ENCODE measurements at places on chromosomes 2 and 18. TPM values are rescaled to one million over a fixed set of nuclear protein-coding genes. Genes with fewer than 3 reads are reported as not detected.

DNA sequence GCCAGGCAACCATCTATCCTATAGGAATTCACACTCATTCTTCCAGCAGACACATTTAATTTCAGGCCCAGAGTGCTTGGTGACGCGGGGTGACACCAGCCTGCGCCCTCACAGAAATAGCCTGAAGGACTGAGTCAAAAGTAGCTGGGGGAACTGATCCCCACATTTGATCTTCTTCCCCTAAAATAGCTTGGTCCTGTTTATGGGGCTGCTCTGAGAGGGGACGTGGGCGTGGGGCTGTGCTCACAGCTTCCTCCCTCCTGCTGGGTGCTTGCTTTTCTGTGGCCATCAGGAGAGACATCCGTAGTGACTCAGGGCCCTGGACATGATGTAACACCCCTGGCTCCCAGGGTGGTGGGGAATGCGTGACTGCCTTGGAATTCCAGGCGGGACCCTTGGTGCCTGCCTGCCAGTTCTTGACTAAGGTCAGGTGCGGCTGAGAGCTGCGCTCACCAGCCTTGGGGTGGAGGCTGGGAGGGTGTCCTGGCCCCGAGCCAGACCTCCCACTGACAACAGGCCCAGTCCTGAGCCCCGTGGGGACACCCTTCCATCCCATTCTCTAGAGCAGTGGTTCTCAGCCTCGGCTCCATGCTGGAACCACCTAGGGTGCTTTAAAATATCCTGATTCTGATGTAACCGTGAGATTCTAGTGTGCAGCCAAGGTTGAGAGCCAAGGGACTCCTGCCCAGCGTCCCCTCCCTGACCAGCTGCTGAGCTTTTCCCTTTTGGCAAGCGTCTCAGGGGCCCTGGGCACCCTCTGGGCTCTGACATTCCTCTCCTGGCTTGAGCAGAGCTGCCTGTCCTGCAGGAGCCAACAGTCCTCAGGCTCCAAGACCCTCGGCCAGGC, 47.4 kb upstream of the SMAD7 start:
- DNase-seq: peak; percentile 52

GRCh38 chr2:202043475-202043874, 9.8 kb downstream of the FZD7 start:
- DNase-seq: no peak

SLC66A2 gene
- 42.5 TPM for total RNA-seq

SCG2 gene
- 5.0 TPM for total RNA-seq

PROM2 gene
- total RNA-seq: 13.8 TPM

DNA sequence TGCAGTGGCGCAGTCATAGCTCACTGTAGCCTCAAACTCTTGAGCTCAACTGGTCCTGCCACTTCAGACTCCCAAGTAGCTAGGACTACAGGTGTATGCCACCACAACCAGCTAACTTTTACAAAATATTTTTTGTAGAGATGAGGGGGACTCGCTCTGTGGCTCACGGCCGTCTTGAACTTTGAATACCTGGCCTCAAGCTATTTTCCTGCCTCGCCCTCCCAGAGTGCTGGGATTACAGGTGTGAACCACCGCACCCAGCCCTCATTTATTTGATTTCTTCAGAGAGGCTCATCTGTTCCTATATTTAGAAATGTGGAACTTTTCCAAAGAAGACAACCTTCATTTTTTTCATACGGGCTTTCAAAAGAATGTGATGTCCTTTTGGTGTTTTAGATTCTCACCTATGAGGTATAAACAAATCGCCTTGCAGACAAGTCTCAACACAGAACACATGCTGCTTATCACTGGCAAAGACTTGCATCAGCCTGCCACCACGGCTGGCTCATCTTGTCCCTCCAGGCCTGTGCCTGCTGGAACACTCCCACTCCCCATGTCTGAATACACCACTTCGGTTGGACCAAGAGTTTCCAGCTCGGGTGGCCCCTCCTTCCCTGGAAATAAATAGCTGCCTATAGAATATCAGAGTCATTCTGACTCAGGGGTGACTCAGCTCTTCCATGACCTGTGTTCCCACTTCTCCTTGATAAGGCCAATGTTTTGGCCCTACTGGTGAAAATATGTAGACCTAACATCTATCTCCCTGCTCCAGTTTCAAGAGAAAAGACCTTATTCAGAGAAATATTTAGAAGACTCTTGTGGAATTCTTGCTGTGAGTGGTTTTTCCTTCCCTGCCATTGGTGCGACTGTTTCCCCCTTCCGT, 202.6 kb downstream of the TGIF1 start:
- DNase-seq: no peak

GRCh38 chr18:79164706-79165105, 95.5 kb downstream of the ATP9B start:
- DNase-seq: no peak

NPHP1 gene
- 9.4 TPM for total RNA-seq

- no peak for DNase-seq
Observed at GRCh38 chr2:174195253-174195652, 53.1 kb downstream of the OLA1 start.

DNA sequence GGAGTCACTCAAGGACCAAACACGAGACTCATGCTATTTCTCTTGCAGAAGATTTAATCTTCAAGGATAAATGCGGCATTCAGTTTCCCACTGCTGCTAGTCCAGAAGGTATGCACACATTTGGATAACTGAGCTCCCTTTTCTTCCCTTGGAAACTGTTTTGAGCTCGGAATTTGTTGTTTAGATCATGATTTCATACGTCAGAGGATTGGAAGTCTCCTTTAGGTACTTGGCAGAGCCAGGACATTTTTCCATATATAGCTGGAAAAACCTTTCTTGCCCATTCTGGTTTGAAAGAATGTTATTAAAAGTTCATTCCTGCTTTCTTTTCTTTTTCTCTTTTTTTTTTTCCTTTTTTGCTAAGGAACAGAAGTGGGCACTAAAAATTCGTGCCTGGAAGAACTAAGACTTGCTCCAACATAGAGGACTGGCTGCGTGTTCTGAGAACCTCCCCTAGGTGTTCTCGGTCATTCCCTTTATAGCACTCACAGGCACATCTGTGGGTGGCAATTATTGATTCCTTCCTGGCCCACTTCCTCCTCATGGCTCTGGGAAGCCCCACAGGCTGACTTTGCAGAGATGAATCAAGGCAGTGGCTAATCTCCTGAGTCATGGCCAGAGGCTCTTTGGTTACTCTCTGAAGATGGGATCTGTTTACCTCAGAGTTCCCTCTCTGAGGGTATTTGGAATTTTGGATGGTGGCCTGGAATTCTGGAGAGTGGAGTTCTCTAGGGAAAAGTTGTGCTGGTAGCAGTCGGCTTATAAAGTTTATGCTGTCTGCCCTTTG, 104.8 kb downstream of the PLCL1 start:
- DNase-seq: no peak

DNA sequence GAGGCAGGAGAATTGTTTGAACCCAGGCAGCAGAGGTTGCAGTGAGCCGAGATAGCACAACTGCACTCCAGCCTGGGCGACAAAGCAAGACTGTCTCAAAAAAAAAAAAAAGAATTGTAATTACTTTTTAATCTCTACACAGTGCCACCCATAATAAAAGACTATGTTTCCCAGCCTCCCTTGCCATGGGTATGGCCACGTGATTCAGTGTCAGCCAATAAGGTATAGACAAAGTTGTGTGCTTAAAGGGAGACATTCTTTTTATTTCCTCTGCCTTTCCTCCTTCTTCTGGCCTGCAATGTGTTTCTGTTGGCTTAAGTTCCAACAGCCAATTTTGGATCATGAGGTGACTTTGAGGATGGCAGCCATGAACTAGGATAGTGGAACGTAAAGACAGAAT, 406.9 kb downstream of the LNPK start:
- DNase-seq: no peak

DNA sequence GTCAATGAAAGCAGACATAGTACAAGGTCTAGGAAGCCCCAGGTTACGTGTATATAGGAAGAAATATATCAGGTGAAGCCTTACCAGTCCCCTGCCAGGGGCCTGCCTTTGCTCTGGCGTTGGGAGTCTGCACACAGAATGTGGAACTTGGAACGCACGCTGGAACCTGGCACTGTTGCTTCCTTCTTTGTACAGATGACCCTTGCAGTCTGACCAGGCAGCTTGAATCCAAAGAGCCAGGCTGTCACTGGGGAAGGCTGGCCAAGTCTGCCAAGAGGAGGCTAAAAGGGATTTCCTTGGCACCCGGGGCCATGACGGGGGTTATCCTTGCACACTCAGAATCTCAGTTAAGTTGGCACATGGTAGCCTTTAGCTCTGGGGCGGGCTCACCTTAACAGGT, 39.5 kb downstream of the TMEM247 start:
- DNase-seq: no peak

ERICH2 gene
- total RNA-seq: 2.2 TPM

DNA sequence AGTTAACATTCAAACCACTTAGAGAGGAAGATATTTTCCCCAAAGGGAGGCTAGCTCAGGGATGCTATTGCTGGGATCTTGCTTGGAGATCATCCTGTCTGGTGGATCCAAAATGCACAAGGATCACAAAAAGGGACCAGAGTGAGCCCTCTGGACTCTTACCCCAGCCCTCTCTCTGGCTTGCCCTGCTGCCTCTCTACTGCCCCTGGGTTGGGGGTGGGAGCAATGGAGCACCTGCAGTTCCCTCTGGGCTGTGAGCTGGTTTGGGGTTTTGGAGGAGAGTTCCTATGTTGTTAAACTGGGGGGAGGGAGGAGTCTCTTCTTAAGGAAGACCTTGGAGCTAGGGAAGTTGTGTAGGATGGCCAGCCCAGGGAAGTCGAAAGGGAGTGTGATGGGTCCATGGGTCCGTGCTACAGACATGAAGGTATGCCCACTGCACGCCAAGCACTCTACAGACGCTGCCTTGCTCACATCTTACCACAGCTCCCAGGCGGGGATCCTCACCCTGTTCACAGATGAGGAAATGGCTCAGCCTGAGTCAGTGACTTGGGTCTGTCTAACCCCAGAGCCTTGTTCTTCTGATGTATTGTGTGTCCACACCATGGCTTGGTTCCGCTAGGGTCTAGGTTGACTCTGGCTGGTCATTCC, 3.8 kb downstream of the LBH start:
- no peak for DNase-seq

PTPN2 gene
- 35.7 TPM for total RNA-seq

MAL gene
- 0.29 TPM for total RNA-seq
